Iris pigment epithelial cell (primary cell): ENCODE measurements at places on chromosomes 4 and X.

- peak; percentile 17 for DNase-seq
Observed at GRCh38 chr4:14049946-14050345, 422.4 kb upstream of the BOD1L1 start.

- DNase-seq: no peak
Observed at GRCh38 chr4:76968937-76969336, 19.4 kb downstream of the SEPTIN11 start.

GRCh38 chr4:3385711-3386420, 55.9 kb upstream of the HGFAC start:
- DNase-seq: no peak

DNA sequence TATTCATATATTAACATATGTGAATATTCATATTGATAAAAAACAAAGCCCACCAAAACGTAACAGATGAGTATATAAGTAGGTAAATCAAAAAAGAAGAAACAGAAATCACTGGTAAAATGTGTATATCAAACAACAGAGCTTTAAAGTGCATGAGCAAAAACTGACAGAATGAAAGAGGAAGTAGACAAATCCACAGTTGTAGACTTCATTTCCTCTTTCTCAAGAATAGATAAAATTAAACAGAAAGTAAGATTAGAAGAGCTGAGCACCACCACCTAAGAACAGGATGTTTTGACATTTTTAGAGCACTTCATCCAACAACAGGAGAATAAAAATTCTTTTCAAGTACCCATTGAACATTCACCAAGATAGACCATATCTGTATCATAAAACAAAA, 64.6 kb downstream of the CNKSR2 start:
- DNase-seq: no peak

GRCh38 chrX:2638279-2638678, 52.8 kb upstream of the CD99 start:
- no peak for DNase-seq

- DNase-seq: no peak
Observed at GRCh38 chr4:155011163-155011780, 197.2 kb upstream of the NPY2R start.

- peak; percentile 54 for DNase-seq
Observed at GRCh38 chrX:38232079-38232686, 11.5 kb upstream of the SRPX start.
